ACHN (cell line): ENCODE measurements at places on chromosomes 12 and 14.

DNA sequence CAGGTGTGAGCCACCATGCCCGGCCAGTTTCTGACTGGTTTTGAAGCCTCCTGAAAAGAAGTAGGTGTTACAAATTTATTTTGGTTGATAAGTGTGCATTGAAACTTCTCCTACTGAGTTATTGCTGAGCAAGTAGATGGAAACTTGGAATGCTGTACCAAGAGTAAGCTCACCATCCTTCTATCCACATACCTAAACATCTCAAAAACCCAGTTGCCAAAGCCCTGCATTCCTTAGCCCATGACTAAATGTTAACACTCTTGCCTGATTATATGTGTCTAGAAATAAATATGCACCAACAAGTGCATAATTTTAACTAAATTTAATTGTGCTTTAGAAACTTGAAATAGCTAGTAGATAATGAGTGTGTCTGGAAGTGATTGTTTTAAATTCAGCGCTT lies 357.8 kb downstream of the DUSP6 start:
- no peak for DNase-seq

DNA sequence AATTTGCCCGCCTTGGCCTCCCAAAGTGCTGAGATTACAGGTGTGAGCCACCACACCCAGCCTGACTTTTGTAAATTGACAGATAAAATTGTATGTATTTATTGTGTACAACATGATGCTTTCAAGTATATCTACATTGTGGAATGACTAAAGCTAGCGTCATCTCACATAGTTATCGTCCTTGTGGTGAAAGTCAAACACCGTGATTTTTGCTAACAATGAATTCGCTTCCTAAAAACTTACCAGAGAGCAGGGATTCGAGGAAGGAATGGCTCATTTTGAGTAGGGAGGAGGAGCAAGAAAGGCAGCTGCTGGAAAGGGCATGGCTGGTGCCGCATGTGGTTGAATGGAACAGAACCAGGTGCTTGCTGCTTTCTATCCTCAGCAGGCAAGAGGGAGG lies 85.4 kb downstream of the LGMN start:
- no peak for DNase-seq

GRCh38 chr14:45253754-45254310 lies 830 bp upstream of the MIS18BP1 start:
- no peak for DNase-seq

DNA sequence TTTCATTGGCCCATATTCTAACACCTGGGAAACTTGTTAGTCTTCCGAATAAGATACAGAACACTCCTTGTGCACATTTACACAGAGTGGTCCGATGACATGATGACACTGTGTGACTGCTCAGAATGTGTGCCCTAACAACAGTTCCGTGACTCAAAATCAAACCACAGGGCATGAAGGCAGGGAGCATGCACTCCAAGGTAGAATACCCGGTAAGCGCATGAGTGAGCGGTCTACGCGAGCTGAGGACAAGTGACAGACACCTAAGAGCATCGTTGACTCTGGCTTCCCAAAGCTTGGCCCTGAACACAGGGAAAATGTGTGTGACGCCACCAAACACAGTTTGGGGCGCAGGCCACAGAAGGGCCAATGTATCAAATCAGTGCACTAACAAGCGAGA lies 18.6 kb downstream of the CLIP1 start:
- DNase-seq = no peak

GRCh38 chr14:69068744-69069421 lies 84.0 kb downstream of the DCAF5 start:
- DNase-seq = peak; percentile 9

- no peak for DNase-seq
Observed at GRCh38 chr14:23523229-23524016, 28.1 kb downstream of the ZFHX2 start.

GRCh38 chr12:95815632-95816212 lies 25.2 kb upstream of the NTN4 start:
- peak; percentile 60 for DNase-seq

GRCh38 chr14:28012629-28013415 lies 753.8 kb upstream of the FOXG1 start:
- no peak for DNase-seq

- DNase-seq = no peak
Observed at GRCh38 chr12:98990648-98991047, 345.6 kb downstream of the APAF1 start.

DNA sequence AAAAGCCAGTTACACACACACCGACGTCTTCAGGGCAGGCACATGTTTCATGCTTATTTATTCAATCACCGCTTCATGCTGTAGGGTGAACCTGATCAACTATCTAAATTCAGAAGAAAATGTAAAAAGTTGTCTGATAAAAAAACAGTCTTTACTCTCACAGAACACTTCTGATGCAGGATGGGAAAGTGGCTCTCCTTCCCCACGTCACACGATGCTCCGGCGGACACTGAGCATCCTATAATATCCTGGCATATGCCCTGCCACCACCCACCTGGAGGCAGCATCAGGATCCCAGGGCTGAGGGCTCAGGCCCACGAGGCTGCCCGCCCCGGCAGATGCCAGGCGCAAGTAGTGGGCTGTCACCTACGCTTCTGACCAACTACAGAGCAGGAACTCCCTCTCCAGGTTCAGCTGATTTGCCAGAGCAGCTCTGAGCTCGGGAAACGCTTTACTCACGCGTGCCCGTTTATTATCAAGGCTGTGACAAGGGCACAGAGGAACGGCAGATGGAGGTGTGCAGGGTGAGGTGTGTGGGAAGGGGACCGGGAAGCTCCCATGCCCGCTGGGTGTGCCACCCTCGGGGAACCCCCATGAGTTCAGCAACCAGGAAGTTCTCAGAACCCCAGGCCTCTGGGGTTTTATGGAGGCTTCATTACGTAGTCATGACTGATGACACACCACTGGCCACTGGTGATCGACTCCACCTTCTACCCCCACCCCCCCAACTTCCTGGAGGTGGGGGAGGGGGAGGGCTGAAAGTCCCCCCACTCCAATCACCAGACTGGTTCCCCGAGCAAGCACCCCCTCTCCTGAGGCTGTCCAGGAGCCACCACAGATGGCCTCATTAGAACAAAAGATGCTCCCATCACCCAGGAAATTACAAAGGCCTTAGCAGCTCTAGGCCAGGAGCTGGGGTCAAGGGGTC lies 32.1 kb downstream of the SLC15A4 start:
- peak; percentile 26 for DNase-seq

- no peak for DNase-seq
Observed at GRCh38 chr12:116227811-116228210, 49.7 kb downstream of the MED13L start.

- peak; percentile 55 for DNase-seq
Observed at GRCh38 chr12:122834921-122835749, at the start of gene HIP1R. Gene HIP1R, plus strand, starts transcription at chr12:122835457. Its CDS starts 94 bp downstream, at chr12:122835551.

- no peak for DNase-seq
Observed at GRCh38 chr12:6945613-6946012, 1.8 kb downstream of the C12orf57 start.

DNA sequence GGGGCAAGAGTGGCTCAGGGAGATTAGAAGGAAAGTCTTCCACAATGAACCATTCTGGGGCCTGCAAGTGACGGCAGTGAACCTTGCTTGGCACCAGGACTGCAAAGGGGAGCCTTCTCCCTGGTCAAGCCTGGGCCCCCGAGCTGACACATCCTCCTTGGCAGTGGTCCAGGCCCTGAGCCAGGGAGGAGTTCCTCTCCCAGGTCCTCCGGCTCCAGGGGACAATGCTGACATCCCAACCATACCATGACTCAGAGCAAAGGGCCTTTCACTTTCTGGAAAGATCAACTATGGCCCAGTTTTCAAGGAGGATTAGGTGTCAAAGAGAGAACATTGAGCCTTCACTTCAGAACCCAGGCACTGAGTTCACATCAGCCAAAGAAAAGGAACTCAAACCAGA lies 756.5 kb upstream of the TBX3 start:
- peak; percentile 63 for DNase-seq

DNA sequence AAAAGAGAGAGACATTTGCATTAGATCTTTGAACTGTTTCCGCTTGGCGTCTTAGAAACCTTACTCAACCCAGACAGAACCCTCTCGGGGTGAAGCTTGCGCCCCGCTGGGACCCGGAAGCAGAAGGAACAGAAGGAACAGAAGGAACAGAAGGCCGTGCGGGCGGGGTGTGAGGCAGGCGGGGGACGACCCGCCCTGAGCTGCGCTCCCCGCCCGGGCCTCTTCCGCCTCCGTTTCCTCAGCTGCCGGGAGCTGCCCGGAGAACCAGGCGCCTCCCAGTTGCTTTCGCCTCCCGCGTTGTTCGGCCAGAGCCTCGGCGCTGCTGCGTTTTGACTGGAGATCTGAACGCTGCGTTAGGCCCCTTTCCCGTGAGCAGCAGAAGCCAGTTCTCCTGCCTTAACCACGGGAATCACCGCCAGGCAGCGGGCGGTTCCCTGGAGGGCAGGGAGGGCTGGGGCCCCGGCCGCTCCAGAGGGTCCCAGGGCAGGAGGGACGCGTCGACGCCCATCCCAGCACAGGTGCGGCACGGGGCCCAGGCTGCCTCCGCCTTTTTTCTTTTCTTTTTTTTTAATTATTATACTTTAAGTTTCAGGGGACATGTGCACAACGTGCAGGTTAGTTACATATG lies 19.3 kb upstream of the MMP17 start:
- DNase-seq = no peak

- DNase-seq = no peak
Observed at GRCh38 chr12:4261655-4262054, 11.9 kb upstream of the CCND2 start.

DNA sequence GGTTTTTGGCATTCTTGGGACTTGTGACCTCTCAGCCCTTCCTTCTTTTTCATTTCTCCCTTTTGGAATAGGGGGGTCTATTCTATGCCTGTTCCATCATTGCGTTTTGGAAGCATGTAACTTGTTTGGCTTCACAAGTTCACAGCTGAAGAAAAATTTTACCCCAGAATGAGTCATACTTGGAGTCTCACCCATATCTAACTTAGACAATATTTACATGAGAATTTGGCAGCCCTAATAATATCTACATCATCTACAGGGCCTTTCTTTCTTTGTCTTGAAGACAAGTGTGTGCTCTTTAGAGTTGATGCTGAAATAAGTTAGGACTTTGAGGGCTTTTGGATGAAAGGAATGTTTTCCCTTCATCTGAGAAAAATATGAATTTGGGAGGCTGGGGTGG lies 1312.9 kb upstream of the FLRT2 start:
- DNase-seq = no peak

DNA sequence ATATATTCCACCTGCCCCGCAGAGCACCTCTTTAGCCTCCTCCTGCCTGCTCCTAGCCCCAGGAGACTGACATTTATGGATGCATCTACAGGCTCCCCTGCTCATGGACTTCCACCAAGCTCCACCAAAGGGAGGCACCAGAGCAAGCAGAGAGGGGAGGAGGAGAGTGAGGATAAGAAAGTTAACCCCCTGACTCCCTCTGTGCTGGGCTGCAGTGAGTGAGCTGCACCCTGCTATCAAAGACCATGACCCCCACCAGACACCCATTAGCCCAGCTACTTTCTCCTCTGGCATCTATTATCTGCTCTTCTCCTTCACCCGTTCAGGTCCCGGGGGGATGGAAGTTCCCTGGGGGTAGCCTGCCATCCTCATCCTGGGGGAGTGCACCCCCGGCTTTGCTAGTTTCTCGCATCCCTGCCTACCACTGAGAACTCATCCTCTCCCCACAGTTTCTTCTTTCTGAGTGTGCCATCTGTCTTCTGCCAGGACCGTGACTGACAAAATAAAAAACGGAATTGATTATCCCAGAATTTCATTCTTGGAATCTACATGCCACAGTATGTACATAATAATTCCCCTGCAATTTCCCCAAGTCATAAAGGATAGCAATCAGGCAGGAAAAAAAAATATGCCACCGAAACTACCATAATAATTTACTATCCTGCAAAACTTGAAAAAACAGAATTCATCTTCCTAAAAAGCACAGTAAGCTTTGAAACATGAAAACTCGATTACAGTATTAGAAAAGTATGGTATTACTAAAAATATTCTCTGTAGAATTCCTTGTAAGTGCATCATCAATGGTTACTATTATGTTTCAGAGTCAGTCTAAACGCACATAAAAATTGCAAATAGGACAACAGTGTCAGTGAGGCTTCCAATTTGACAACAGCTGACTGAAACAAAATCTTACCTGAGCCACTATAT lies 45.2 kb downstream of the FOXN3 start:
- no peak for DNase-seq

- DNase-seq = peak; percentile 24
Observed at GRCh38 chr12:12333407-12334366, 16.4 kb downstream of the MANSC1 start.

- DNase-seq = no peak
Observed at GRCh38 chr12:19075711-19076340, 53.7 kb upstream of the PLEKHA5 start.

DNA sequence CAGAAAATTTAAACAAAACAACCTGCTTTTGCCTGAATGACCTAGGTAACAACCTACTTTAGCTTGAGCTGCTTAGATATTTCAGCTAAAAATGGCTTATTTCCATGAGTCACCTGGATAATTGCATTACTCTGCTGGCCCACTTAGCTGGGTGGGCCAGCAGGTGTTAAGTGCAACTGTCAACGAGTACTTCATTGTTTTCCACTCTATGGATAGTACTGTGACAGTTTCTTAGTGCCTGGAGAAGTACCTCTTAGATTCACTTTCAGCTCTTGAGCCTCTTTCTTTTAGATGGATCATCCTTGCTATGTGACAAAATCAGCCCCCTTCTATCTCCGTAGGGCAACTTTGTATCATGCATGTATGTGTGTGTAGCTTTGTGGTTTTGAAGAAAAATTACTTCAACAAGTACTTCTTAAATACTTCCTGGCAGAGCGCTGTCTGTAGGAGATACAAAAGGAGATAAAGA lies 368.2 kb upstream of the ATP2B1 start:
- no peak for DNase-seq

DNA sequence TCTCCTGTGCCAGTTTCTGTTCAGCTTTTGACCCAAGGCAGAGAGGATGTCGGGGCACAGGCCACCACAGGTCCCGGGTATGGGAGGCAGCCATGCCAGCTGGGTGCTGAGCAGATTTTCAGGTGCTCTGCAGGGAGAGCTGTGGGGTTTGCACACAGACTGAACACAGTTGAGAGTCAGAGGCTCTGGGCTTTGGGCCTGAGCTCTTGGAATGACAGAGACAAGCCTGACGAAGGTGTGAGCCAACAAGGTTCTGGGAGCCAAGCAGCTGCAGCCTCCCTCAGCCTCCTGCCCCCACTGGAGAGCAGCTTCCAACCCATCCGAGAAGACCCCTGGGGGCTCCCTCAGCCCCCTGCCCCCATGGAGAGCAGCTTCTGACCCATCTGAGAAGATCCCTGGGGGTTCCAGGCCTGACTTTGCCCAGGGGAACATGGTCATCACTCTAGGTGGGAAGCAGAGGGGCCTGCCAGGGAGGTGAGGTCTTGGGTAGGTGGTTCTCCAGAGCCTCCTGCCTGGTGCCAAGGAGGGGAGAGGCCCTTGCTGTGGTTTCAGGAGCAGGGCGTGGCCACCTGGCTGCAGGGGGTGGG lies 13.8 kb downstream of the FBRSL1 start:
- DNase-seq = no peak

- no peak for DNase-seq
Observed at GRCh38 chr12:120015313-120015712, 26.3 kb downstream of the BICDL1 start.

DNA sequence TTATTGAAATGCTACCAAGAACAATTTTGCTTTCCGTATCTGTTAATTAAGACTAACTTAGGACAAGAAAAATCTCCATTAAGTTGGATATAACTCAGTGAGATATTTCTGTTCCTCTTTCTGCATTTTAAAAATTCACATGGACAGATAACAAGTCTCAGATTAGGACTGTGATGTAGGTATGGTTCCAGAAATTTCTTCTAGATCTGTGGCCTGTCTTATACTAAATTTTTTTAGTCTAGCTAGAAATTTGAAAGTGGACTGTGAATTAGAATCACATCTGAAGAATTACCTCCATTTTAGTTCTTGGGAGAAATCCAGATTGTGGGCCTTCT lies 41.6 kb downstream of the USP15 start:
- DNase-seq = no peak

- DNase-seq = peak; percentile 54
Observed at GRCh38 chr12:53791735-53792326, 40.1 kb upstream of the CISTR start.
